Stimulated activated CD8-positive, alpha-beta memory T cell treated with anti-CD3 and anti-CD28 coated beads, Interleukin-2, amount 100 ng/mL, for 48 hours (primary cell): ENCODE measurements at places on chromosomes 4 and X.

- DNase-seq = no peak
Measured at GRCh38 chr4:97386969-97387368, 756.3 kb downstream of the STPG2 start.

GRCh38 chrX:46788902-46789301 is 30.0 kb upstream of the SLC9A7 start:
- DNase-seq = no peak

DNA sequence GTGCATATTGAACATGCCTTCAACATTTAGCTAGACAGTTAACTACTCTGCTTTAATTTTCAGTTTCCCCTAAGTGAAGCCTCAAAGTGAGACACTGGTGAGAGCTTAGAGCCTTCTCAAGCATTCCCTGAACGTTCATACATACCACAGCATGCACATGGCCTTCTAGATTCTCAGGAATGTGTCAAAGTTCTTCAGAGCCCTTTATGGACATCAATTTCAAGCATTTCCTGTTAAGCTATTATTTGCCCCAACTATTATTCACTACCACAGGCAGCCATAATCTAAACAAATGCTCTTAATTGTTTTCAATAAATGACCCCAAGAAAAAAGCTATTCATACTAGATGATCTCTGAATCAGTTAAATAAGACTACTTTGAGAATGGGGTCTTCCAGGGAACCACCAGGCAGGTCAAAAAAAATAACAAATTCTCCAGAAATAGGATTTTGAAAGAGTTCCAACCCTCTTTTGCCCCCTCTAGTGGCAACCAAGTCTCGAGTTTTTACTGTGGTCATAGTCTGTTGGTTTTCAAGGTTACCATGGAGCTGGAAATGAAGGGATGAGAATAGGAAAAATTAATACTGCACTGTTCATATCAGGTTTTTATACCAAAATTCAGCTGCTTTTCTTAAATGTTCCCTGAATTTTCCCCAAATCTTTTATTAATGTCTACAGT is 235.4 kb downstream of the RAB28 start:
- DNase-seq = no peak

DNA sequence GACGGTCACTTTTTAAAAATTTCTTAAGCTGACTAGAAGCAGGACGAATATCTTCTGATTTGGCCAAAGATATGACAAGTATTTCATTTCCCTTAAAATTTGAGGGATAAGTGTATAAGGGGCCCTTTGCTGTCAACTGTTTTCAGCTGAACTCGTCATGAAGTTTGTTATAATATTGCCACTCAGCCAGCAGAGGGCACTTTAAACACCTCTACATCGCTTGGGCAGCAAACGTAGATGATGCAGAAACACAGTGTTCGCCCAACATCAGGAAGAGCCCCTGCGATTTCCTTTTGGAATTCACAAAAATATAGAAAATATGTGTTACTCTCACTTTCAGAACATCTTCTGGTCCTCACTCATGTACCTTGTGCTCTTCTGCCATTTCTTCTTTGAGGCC is 435.7 kb upstream of the FMR1 start:
- DNase-seq = no peak

DNA sequence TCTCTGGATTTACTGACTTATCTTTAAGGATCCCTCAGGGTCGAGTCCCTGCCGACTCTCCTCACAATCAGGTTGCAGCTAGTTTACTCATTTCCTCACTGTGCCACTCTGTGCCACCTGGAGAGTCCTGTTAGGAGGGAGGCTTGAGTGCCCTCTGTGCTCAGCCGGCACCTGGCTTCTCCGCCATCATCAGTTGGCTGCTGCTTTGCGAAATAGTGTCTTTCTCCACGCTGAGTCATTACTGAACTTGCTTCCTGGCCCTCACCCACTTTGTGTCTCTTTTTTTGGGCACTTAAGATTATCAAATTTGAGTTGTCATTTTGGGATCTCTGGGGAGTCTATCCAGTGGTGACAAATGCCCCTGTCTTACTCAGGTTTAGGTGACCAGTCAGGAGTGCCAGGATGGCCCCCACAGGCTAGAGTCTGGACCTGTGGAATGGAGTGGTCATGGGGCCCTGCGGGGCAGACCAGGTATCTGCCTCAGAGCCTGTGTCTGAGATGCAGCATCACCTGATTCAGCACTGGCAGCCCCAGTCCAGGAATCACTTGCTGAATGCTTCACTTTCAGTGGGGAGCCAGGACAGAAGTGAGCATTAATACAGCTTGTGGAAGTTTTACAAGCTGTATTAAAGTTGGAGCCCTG is 37.7 kb downstream of the JADE1 start:
- DNase-seq = no peak

DNA sequence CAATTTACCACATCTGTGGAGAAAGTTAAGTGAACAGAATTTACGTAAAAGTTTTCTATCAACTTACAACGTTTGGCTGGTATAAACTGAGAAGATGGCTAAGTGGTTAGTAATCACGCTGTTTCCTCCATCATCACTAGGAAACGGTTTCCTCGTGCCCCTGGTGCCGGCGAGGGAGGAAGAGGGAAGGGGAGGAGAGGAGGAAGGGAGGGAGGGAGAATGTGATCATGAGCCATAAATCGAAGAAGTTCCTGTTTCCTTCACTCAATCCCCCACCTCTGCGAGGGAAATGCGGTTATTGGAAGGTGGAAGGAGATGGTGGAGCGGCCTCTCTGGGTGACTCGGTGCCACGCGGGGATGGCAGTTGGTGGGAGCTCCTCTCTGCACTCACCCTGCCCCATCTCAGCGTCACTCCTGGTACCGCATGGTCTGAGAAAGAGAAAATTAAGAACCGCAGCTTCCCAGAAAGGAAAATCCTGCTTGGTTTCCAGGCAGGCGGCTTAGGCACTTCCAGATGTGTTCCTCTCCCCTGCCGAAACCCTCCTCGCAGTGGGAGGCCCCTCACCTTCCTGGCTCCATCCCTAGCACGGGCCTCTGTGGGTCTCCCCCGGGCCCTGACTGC is 216.8 kb downstream of the AFAP1 start:
- no peak for DNase-seq

GRCh38 chr4:86893136-86893535 is 914 bp upstream of the C4orf36 start:
- DNase-seq = no peak

- no peak for DNase-seq
Measured at GRCh38 chr4:38902695-38903094, 35.1 kb downstream of the FAM114A1 start.

DNA sequence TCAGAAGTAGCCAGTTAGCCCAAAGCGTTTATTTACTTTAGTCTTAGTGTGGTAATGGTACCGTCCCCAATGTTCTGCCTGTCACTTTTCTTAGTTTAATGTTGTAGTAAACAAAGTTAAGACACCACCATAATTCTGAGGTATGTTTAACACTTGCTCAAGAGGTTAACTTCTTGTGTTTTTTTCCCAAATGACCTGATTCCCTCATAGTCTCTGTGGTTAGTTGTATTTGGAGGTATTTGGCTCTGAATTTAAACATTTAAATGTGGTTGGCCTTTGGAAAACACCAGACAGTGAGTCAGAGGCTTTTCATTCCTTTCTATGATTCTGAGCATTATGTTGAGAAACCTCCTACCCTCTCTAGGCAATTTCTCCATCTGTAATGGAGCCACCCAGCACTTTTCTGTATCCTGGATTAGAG is 47.9 kb downstream of the CXCL1 start:
- no peak for DNase-seq

- DNase-seq = no peak
Measured at GRCh38 chr4:2929469-2929868, 33.7 kb downstream of the NOP14 start.

DNA sequence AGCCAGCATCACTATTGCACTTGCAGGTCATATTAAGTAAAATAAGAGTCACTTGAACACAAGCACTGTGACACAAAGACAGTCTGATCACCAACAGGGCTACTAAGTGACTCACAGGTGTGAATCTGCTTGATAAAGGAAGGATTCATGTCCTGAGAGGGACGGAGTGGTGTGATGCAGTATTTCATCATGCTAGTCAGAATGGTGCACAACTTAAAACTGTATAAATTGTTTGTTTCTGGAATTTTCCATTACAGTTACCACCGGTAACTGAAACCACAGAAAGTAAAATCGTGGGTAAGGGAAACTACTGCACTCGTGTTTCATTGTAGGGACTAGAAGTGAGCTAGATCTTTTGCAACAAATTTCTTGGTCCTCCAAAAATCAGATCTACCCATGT is 109.7 kb downstream of the ELOVL6 start:
- no peak for DNase-seq

DNA sequence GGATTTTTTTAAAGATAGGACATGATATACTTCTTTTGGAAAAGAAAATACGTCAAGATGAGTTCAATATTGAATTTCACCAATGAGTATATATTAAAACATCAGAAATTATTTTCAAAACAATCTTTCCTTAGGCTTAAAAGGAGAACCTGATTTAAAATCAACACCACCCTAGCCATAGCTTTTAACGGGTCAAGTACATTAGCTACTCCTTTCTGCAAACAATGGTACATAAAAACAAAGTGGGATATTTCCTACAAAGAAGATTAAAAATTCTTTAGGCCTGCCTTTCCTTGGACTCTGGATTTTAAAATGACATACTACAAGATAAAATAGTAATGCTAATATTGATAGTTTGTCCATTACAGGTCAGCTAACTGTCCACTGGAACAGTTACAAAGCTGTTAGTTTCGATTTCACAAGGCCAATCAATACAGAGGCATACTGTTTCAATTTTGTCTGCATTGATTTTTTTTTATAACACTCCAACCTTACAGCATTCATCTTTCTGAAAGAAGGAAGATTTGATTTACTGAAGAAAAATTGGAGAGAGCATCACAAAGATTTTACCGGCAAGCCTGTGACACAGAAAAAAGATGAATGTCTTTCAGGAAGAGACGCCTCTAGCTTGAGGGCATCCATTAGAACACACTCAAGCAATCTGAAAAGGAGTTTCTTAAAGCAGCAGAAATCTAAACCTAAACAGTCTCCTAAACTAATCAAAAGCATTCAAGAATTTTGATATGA is 97.2 kb downstream of the MAB21L2 start:
- DNase-seq = no peak

DNA sequence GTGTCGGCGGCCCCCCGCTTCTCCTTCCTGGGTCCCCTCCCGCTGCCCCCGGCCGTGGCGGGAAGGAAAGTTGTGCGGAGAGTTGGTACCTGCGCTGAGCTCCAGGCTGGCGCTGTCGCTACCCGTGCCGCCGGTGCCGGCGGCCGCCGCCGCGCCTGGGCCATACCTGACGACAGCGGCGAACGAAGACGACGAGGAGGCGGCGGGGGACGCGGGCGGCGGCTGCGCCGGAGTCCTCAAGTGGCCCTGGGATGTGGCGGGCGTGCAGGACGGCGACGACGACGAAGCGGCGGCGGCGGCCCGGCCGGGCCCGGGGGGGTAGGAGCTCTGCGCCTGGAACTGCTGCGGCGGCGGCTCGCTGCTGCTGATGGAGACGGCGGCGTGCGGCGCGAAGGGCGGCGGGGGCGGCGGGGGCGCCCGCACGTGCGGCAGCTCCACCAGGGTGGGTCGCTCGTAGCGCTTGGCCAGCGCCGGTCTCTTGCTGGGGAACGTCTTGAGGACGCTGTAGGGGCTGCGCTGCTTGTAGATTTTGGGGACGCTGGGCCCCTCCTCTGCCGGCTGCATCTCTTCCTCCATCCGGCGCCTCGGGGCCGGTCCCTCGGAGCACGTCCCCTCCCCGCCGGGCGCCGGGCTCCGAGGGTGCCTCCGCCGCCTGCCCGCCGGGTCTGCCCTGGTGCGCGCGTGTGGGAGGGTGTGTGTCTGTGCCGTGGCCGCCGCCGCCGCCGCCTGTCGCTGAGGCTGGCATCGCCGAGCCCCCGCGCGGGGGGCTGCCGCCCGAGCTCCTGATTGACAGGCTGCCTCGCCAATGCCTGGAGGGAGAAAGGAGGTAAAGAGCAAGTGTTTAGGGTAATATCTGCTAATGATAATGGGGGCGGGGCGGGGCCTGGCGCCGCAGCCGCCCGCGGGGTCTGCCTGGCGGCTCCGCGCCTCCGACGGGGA is 618 bp downstream of the BEND4 start:
- no peak for DNase-seq

GRCh38 chr4:132108784-132109183 is 1040.3 kb upstream of the PCDH10 start:
- no peak for DNase-seq

- DNase-seq = no peak
Measured at GRCh38 chrX:118652717-118653116, 74.7 kb upstream of the IL13RA1 start.

DNA sequence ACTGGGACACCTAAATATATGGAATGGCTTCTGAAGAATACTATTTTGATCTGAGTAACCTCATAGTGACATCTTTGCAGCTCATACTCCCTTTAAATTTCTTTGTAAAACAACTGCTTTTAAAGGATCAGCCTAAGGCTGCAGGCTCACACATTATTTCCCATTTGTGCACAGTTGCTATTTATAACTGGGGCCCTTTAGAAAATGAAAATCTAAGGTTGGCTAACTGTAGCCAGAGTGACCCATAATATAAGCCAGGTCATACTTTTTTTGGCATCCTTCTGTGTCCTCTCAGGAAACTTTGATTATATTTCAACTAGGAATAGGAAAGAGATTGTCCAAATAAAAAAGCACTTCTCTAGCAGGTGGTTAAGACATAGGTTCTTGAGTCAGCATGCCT is 123.6 kb upstream of the RASGEF1B start:
- DNase-seq = no peak

DNA sequence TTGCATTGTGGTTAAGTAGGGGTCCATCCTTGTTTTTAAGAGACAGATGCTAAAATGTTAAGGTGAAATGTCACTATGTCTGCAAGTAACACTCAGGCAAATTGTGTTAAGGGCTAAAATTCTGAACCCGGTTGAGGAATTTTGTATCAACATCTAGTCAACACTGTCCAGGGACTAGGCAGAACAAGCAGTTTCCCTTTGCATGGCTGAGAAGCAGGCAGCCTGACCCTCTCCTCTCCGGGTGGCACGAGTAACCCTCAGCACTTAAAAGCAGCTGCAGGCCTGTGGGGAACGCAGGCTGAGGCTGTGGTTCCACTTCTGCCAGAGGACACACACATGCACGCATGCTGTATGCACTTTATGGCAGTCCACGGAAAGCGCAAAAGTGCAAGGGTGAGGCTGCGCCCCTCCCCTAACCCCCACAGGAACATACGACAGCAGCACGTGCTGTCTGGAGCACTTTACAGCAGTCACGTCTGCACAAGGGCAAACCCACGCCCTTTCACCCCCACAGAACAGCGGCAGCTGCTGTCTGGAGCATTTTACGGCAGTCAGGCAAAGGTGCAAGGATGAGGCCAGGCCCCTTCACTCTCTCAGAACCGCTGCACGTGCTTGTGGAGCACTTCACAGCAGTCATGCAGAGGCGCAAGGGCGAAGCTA is 619 bp upstream of the MPC1L start:
- no peak for DNase-seq

GRCh38 chr4:8261851-8262535 is 7.6 kb upstream of the HTRA3 start:
- no peak for DNase-seq

- no peak for DNase-seq
Measured at GRCh38 chr4:183636923-183637322, 22.1 kb downstream of the RWDD4 start.

- no peak for DNase-seq
Measured at GRCh38 chrX:155857561-155857960, 23.6 kb upstream of the VAMP7 start.
